SJCRH30 (cell line): ENCODE measurements at places on chromosomes 6 and 20. TPM values are rescaled to one million over a fixed set of nuclear protein-coding genes. Genes with fewer than 3 reads are reported as not detected.

- no peak for DNase-seq
Measured at GRCh38 chr6:118528129-118528528, 20.0 kb upstream of the PLN start.

DNA sequence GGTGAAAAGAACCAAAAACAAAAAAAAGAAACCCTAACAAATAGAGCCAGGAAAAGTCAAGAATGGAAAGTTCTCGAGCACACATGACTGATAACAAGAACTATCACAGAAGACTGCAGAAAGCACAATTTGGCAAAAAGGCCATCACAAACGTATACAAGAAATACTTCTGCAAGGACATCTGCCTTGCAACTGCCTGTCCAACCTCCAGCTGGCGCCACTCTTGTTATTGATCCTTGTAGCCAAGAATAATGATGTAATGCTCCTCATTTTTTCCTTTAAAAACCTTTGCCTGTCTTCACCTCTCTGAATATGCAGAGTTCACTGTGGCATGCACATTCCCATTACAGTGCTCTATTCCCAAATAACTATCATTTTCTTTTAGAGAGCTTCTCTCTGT lies 87.9 kb upstream of the BMP5 start:
- DNase-seq: no peak

DNA sequence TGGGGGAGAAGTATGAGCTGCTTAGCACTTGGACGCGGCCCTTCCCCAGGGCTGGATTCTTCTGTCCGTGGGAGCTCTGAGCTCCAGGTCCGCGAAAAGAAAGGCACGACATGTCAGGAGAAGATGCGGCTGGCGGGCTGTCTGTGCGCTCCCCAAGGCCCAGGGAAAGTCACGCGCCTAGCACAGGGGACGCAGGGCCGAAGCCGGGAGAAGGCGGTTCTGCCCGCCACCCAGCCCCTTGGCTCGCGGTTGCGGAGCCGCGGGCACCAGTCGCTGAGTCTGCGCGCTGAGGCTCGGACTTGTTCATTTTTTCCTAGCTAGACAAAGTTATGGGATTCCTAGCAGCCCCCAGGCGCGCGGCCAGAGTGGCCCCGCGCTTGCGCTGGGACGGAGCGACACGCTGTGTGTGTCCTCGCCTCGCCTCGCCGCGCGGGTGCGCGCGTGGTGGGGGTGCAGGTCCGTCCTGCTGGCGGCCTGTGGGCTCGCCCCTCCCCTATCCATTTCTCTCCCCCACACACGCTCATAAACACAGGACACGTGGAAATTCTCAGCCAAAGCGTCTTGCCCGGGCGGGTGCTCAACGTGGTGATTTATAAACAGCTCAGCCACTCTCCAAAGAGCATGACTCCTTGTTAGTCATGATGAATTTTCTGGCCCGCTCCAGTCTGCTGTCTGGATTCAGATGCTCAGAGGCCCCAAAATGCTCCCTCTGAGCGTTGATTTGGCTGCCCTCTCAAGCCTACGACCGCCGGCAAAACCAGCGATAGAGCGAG lies 1.9 kb upstream of the POU3F2 start:
- DNase-seq: no peak

The MEP1A gene
- total RNA-seq: not detected in 2 replicates

The LGSN gene
- not detected in 2 replicates for total RNA-seq

- DNase-seq: no peak
Measured at GRCh38 chr20:39010496-39010895, 48.4 kb downstream of the DHX35 start.

DNA sequence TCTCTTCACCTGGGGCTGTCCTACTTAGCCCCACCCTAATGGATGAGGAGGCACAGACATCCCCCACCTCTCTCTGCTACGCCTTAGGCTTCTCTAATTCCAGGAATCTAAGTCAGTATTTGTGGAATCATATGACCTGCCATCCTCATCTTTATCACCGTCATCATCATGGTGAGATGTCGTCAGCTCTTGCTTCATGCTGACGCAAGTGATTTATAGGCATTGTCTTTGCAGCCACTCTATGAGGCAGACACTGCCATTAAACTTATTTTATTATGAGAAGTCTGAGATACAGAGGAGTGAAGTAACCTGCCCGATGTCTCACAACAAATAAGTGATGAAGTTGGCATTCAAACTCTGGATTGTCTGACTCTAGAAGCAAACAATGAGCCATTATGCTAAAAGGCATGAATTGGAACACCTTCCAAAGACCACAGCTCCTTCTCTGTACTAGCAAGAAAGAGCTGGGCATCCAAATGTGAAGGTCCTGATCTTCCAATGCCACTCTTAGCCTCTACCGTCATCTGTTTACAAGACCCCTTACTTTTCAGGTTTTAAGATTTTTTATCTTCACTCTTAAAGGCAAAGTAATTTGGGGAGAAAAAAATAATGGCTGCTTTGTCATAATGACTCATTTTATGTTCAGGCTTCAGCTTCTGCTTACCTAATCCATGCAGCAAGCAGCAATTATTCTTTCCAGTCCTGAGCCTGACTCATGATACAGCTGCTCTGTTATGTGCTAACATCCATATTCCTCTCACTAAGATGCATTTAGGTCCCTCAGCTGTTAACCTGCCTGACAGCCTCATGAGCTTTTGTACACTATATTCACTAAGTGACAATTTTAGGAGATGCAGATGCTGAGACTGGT lies 113.7 kb upstream of the BCLAF1 start:
- DNase-seq: peak; percentile 10

The OVOL2 gene
- total RNA-seq: not detected in 2 replicates

GRCh38 chr6:15444881-15445280 lies 199.0 kb downstream of the JARID2 start:
- DNase-seq: peak; percentile 53

- DNase-seq: no peak
Measured at GRCh38 chr20:61645732-61646131, 393.7 kb downstream of the CDH4 start.

DNA sequence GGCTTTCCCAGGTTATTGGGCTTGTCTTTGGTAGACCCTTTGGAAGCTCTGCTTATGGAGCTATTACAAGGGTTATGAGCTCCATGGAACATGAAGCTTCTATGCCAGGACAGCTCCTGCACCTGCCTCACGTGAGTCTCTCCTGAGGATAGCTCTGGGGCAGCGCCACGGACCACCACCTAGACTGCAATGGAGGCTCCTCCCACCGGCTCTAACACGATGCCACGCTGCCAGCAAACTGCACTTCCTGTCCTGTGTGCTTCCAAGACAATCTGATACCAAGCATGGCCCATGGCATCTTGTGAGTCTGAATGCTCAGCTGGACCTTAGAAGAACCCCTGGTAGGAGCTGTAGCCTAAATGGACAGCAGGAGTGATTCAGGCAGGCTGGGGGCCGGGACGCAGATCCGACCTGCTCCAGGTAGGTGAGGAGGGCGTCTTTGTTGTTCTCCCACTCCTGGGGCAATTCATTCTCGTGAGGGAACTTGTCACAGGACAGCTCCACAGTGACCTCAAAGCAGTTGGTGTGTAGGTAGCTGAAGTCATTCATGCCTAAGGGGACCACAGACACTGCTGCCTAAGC lies 5.5 kb downstream of the CPXM1 start:
- no peak for DNase-seq

The TRIM15 gene
- total RNA-seq: 0.08 and 0.28 TPM in 2 replicates

The VEGFA gene
- total RNA-seq: 27.0 and 31.6 TPM in 2 replicates

The PBOV1 gene
- not detected in 2 replicates for total RNA-seq

DNA sequence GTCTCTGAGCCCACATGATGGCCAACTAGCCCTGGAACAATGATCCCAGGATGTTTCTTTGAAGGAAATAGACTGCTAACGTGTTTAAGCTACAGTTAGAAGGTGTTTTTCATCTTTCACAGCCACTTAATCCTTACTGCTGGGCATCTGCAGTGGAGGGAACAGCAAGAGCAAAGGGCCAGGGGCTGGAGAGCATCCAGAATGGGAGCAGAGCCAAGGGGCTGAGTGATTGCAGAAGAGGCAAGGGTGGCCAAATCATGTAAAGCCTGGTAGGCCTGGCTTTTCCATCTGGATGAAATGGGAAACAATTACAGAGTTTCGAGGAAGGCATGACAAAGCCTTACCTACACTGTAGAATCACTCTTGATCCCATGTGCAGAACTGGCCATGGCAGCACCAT lies 18.7 kb upstream of the LAMP5 start:
- DNase-seq: no peak

The LTA gene
- not detected in 2 replicates for total RNA-seq

The FRMD1 gene
- total RNA-seq: not detected in 2 replicates

GRCh38 chr6:48891308-48891707 lies 571.7 kb downstream of the MMUT start:
- DNase-seq: no peak

The PGC gene
- not detected in 2 replicates for total RNA-seq

The SRMS gene
- not detected in 2 replicates for total RNA-seq

The SLC17A4 gene
- total RNA-seq: not detected in 2 replicates

DNA sequence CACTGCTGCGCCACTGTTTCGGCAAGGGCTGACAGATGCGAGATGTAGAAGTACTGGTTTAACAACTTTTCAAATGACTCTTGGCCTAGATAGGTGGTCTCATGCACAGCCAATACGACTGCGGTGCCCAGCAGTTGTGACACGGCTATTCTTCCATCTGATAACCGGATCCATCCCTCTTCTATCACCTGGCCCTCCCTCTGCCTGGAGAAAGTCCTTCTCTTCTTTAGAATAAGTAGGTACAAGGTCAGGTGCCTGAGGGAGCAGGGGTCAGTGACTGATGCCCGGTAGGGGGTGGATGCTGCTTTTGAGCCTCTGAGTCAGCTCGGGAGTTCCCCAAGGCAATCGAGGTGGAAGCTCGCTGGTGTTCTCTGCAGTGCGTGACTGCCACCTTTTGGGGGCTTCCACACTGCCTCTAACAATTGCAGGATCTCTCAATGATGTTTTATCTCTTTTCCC lies 166.8 kb upstream of the GRIK2 start:
- DNase-seq: peak; percentile 39

DNA sequence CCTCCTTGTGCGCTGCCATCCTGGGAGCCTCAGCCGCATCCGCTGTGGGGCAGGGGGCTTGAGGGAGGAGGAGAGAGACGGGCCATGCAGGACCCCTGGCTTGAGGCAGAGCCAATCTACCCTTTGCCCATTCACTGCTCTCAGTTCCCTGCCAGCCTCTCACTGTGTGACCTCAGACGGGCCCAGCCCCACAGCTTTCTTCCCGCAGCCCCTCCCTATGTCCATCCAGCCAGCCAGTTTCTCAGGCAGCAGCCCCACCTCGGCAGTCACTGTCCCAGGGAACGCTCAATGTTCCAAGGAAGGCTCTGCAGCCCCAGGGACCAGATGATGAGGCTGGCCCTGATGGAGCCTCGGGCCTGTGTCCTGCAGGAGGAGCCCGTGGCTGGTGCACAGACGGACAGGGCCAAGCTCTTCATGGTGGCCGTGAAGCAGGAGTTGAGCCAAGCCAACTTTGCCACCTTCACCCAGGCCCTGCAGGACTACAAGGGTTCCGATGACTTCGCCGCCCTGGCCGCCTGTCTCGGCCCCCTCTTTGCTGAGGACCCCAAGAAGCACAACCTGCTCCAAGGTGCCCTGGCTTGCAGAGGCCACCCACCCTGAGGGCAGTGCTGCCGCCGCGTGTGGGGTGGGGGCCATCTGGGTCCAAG lies 3.9 kb upstream of the TNFRSF6B start:
- peak; percentile 58 for DNase-seq

The PTPRT gene
- 0.93 and 0.94 TPM in 2 replicates for total RNA-seq

The FNDC11 gene
- total RNA-seq: 0.02 and 0.20 TPM in 2 replicates

The RFX6 gene
- total RNA-seq: not detected in 2 replicates

GRCh38 chr6:1592852-1593251 lies 16.9 kb upstream of the FOXC1 start:
- no peak for DNase-seq

The HDGFL1 gene
- total RNA-seq: not detected in 2 replicates

DNA sequence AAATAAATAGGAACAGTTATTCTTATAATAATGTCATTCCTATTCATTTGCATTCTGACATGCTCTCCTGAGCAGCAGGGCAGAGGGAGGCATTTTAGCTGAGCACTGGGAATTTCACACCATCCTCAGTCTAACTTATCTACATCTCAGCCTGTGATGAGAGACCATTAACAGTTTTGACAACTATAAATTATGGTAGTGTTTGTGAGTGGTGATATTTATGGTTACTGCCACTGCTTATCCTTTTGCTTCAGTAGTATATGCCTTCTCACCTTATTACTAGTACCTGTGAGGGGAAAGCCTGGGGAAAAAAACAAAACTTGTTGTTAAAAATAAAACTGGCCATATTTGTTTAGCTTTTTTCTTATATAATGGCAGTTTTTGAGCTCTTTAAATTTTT lies 17.0 kb upstream of the CHD6 start:
- no peak for DNase-seq

The ADGRG6 gene
- total RNA-seq: 2.8 and 3.0 TPM in 2 replicates

DNA sequence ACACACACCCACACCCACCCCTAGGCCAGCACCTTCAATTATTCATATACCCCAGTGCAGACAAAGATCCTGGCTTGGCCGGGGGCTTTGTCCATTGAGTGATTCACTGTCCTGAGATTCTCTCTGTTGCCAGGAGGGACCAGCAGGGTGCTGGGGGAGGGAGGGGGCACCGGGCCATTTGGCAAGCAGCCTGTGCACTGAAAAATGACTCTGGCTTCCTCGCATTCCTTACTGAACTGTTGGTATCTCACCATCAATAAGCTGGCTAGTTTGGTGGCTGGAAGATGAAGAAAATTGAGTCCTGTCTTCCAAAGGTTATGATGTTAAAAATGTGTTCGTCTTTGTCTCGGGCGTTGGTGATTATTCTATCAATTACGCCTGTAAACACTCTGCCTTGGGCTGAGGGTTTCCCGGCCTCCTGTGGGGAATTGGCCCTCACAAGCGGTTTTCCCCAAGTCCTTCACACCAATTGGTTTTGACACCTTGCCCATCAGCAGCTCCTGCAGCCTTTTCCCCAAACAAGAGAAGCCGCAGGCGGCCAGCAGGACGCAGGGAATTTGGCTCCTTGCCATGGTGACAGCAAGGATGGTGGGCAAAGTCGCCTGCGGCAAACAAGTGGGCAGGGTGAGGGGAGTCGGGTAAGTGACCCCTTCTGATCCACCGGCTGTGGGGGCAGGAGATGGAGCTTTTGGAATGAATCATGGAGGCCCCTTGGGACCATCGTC lies 4.9 kb downstream of the VSTM2L start:
- peak; percentile 90 for DNase-seq

- no peak for DNase-seq
Measured at GRCh38 chr6:99790679-99791078, 184.0 kb downstream of the PRDM13 start.

The JPH2 gene
- 6.7 and 7.4 TPM in 2 replicates for total RNA-seq

The TCF15 gene
- not detected in 2 replicates for total RNA-seq

DNA sequence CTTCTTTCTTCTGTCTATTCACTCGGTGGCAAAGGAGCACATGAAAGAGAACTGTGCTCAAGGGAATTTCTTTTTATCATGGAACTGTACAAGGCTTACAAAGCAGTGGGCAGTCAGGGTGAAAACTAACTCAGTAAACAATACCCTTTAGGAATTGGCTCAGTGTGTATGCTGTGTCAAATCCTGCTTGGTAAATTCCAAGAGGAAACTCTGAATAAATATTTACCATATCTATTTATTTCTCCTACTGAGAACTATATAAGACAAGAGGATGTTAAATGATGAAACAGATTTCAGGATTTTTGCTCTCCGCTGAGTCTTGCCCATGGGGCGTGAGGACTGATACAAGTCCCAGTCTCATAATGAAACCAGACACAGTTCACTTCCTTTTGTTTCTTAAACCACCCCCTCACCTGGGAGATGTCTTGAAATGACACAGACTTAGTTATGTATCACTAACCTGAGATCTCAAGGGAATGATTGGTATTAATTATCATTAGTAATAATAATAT lies 188.8 kb downstream of the BACH2 start:
- no peak for DNase-seq

The CRYBG1 gene
- total RNA-seq: 0.03 TPM in 1 of 2 replicates, not detected in the other
